NCI-H460 (cell line): ENCODE measurements at places on chromosomes 6 and 20. TPM values are rescaled to one million over a fixed set of nuclear protein-coding genes. Genes with fewer than 3 reads are reported as not detected.

- DNase-seq, result no peak
Observed at GRCh38 chr20:55582498-55582897, 422.8 kb downstream of the CBLN4 start.

DNA sequence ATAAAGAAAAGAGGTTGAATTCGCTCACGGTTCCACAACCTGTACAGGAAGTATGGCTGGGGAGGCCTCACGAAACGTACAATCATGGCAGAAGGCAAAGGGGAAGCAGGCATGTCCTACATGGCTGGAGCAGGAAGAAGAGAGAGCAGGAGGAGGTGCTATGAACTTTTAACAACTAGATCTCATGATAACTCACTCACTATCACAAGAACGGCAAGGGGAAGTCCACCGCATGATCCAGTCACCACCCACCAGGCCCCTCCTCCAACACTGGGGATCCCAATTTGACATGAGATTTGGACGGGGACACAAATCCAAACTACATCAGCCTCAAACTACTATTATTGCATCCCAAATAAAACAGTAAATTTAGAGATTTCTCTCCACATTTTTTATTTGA is 53.6 kb upstream of the CST7 start:
- DNase-seq, result no peak

DNA sequence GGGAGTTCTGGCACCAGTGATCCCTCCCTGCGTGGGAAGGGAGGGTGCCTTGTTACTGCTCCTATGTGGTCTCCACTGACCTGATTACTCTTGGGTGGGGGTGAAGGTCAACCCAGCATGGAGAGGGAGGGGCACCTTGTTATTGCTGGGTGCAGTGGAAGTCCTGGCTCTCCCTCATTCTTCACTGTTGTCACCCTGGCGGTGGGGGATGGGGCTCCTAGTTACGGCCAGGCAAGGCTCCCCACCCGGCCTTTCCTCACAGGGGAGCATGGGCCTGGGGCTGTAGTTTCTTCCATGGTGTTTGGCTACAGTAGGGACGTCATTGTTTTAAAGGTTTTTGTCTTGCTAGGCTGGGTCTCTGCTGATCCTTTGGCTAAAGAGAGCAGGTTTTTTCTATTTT is 40.8 kb downstream of the PACSIN1 start:
- no peak for DNase-seq

GRCh38 chr6:44512868-44513741 is 125.6 kb downstream of the CDC5L start:
- DNase-seq, result no peak

DNA sequence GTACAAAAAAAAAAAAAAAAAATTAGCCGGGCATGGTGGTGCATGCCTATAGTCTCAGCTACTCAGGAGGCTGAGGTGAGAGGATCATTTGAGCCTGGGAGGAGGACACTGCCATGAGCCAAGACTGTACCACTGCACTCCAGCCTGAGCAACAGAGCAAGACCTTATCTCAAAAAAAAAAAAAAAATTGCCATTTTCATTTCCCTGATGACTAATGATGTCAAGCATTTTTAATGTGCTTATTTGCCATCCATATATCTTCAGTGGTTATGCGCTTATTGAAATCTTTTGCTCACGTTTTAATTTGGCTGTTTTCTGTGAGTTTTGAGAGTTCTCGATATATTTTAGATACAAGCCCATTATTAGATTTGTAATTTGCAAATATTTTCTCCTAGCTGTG is 46.7 kb downstream of the PFDN4 start:
- DNase-seq, result no peak

- no peak for DNase-seq
Observed at GRCh38 chr6:16596616-16597331, 164.5 kb downstream of the ATXN1 start.

DIDO1 gene
- 25.4 and 27.8 TPM in 2 replicates for total RNA-seq

DNA sequence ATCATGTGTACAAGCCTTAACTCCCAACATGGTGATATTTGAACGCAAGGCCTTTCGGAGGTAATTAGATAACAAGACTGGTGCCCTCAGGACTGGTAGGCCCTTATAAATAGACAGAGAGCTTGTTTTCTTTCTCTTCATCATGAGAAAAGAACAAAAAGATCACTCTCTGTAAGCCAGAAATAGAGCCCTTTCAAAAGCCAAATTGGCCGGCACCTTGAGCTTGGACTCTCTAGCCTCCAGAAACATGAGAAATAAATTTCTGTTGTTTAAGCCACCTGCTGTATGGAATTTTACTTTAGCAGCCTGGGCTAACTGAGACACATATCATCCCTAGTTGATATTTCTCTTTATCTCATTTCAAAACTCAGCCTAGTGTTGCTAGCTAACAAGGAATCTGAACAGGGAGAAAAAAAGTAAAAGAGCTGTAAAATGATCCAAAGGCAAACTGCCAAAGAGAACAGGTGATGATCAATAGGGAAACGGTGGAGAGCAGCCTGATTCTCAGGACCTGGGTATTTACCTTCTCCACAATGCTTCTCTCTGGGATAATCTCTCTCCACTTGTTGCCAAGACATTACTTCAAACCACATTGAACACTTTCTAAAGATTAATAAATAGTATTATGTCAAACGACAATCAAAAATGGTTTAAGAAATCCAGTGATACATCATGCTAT is 6.1 kb downstream of the COL21A1 start:
- DNase-seq, result no peak

TAP1 gene
- 49.3 and 49.4 TPM in 2 replicates for total RNA-seq

DNA sequence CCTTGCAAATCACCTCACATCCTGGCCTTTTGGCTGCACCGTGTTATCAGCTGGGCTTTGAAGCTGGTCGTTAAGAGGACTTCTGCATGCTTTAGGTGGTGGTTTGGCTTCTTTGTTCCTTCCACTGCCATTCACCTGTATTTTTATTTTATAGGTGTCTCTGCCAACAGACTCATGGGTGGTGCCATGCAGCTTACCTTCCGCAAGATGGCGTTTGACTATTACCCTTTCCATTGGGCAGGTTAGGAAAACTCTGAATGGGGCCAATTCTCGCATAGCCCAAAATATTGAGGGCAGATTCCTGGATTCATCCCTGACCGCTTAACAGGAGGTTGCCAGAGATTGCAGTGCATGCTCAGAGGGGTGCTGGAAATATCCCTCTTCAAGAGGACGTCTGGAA is 32.4 kb downstream of the TAF11 start:
- no peak for DNase-seq

DNA sequence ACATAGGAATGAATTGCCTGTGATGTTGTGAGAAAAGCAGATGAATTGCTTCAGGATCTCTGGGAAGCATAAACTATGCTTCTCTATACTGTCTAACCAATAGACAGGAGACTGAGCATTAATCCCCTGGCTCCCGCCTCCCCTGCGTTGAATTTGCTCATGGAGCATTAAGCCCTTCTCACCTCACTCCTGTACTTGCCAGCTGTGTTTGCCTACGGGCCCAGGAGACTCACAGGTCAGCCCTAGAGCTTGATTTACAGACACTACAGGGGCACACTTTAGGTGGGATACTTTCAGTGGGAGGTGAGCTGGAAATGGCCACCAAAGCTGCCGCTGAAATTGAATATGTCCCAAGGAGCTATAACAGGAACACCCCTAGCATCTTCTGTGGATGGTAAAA is 418.7 kb downstream of the CBLN4 start:
- DNase-seq, result no peak

PROKR2 gene
- total RNA-seq, result not detected in 2 replicates

DNA sequence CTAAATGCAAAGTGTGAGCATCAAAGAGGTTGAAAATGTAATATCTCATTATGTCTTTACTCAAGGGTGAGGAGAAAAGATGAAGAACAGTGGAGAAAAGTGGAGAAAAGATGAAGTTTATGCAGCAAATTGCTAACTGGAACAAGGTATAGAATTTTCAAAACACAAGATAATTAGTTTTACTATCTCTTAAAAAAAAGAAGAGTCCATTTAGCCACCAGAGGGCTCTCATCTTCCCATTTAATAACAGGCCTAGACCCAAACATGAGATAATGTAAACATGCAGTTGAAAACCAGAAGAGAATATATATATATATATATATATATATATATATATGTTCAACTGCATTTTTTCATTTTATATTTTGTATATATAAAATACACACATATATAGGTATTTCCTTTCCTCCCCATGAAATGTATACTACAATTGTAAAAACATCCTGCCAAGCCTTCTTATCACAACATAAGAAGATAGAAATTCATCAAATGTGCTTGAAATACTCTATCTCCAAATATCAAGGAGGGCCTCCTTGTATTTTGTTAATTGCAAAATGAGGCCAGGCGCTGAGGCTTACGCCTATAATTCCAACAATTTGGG is 78.4 kb downstream of the ADTRP start:
- DNase-seq, result peak; percentile 50

- DNase-seq, result peak; percentile 43
Observed at GRCh38 chr20:54062812-54063280, 7.5 kb downstream of the BCAS1 start.

RAET1G gene
- total RNA-seq, result 1.1 and 1.2 TPM in 2 replicates

SLC16A10 gene
- total RNA-seq, result 2.3 and 2.5 TPM in 2 replicates

DTNBP1 gene
- total RNA-seq, result 0.67 and 2.0 TPM in 2 replicates

DNA sequence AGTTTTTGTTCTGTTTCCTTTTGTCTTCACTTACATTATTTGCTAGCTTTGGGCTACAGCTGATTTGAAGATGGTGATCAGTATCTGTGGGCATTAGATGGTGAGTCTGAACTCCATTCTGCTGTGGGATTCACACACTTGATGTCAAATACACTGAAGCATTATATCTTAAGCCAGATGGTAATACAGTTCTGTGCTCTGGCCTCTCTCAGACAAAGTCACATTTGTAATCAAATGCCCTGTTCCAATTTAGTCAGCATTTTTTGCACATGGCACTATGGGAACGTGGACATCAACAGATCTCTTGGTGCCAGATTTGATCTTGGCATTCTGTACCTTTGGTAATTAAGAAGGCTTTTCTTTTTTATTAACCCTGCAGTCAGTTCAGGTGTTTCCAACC is 56.0 kb downstream of the SASH1 start:
- no peak for DNase-seq

SUPT3H gene
- 2.7 and 5.9 TPM in 2 replicates for total RNA-seq

GRCh38 chr6:111739257-111739696 is 133.6 kb upstream of the TRAF3IP2 start:
- no peak for DNase-seq

OR2J3 gene
- total RNA-seq, result not detected in 2 replicates

DNA sequence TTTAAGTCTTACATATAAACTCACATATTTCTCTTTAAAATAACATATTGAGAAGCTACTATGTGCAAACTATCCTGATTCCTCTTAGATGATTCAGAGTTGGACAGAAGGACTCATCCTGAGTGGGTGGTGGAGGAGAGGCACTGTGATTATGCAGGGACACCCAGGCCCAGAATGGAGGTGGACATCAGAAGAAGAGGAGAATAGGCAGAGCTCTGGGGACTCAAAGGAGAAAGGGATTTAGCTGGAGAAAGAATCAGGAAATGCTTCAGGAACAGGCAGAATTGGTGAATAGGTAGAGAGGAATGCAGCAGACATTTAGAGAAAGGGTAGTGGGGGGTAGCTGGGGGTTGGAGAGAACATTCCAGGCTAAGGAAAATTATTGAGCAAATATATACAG is 17.4 kb downstream of the RCAN2 start:
- DNase-seq, result no peak

- DNase-seq, result no peak
Observed at GRCh38 chr6:67501755-67502154, 1133.3 kb upstream of the ADGRB3 start.

- DNase-seq, result no peak
Observed at GRCh38 chr6:45075246-45075645, 252.9 kb upstream of the RUNX2 start.

CNR1 gene
- not detected in 2 replicates for total RNA-seq

DNA sequence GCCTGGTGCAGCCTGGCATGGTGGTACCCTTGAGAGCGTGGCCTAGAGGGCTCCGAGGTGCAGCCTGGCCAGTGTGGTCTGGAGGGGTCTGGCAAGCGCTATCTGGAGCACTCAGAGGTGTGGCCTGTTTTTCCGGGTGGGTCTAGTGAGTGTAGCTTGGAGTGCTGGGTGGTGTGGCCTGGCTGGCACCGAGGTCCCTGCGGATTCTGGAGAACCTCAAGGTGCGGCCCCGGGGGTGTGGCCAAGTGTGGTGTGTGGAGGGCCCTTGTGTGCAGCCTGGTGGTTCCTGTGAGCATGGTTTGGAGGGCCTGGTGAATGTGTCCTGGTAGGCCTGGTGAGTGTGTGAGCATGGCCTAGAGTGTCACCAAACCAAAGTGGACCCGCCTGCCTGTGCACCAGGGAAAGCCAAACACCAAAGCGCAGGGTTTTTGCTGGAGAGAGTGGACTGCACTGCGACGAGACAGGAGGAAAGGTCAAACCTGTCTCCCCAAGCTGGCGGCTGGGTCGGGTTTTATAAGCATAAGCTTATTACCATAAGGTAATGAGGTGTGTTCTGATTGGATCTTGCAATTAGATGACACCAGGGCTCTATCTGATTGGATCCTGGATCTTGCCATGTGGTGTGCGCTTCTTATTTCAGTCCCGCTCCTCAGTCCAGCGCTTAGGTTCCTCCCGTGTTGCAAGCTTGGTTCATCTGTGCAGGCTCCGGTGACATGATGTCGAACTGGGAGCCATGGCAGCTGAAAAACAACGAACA is 35.7 kb downstream of the IGF2R start:
- no peak for DNase-seq

MEI4 gene
- not detected in 2 replicates for total RNA-seq

PPP1R16B gene
- 0.02 TPM in 1 of 2 replicates, not detected in the other for total RNA-seq

DNA sequence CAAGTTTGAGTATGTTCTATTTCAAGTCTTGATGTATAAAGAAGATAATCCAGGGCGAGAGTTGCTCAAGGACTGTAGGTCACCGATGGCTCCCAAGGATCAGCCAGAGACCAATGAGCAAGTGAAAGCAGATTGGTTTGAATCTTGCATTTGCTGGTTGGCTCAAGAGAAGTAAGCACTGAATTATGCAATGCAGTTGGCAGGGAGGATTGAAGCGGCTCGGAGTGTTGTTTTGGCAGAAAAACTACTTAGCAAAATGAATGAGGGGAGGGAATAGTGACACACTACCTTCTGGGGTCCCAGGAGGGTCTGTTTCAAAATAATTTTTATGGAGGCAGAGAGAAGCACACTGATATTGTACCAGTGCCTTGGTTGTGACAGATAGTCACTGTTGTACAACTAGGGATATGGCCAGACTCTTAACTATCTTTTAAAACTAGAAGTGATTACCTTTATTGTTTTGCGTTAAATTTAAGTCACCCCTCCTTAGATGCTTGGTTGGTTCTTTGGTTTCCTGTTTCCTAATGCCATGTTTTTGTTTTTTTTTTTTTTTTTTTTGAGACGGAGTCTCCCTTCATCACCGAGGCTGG is 15.7 kb downstream of the SASH1 start:
- DNase-seq, result no peak

DNA sequence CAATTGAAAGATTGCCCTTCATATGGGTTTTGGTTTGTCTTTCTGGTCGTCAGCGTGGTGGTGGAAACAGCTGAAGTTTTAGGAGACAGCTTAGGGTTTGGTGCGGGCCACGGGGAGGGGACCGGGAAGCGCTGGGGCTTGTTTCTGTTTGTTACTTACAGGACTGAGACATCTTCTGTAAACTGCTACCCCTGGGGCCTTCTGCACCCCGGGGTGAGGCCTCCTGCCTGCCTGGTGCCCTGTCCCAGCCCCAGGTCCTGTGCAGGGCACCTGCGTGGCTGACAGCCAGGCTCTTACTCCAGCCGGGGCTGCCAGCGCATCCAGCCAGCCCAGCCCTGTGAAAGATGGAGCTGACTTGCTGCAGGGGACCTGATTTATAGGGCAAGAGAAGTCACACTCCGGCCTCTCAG is 22.8 kb downstream of the NPEPL1 start:
- DNase-seq, result no peak
